Right cardiac atrium (tissue), 5 donors: ENCODE measurements at places on chromosomes 7 and 10.

DNA sequence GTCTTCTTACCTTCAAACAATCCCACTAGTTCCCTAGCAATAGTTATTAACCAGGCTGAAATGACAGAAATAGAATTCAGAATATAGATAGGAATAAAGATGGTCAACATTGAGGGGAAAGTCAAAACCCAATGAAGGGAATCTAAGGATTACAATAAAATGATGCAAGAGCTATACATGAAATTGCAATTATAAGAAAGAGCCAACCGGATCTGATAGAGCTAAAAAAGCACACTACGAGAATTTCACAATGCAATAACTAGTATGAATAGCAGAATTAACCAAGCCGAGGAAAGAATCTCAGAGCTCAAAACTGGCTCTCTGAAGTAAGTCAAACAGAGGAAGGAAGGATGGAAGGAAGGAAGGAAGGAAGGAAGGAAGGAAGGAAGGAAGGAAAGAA lies 288.7 kb upstream of the KCND2 start:
- no peak for DNase-seq

DNA sequence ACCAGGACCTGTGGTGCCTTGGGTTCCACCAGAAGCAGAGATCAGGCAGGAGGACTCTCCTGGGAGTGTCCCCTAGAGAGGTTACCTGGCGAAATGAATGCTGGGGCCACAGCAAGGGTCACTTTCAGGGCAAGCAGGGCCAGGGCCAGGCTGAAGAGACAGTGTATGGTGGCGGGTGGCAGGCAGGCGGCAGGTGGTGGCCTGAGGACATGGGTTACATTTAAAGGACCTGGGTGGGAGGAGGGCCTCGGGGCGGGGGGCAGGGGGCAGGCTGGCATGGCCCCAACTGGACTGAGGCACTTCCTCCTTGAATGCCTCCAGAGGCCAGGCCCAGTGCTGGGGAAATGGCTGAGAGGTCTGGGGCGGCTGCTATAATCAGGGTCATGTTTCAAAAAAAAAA lies 14.7 kb upstream of the TBRG4 start:
- no peak for DNase-seq

DNA sequence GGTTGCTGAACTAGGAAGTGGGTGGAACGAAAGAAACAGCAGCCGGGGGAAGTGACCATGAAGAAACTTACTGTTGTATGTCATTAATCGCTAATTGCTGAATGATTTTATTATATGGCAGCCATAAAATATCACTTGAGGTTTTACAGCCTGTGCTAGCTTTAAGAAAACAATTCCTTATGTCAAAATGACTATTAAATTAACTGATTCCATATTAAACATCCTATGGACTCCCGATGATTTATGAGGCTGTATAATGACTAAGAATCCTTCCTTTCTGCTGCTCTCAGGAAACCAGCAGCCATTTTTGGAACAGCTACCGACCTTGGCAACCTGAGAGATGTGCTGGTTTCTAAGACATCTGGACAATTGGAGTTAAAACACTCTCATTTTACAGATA lies 421.9 kb downstream of the SORCS3 start:
- no peak for DNase-seq

DNA sequence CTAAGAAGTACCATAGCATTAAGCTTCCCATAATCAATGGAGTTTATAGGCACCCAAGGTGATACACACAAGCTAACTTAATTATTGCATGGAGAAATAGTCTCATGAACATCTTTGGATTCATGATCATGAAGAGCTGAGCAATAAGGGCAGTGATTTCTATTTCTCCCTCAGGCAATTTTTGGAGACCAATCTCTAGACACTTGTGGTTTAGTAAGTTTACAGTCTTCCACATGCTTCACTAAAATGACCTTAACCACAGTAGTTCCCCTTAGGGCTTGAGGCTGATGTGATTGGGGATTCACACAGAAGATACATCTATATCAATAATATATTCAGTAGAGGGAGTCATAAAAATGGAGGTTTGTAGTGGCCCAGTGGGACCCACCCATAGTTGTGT lies 241.2 kb downstream of the CCDC7 start:
- no peak for DNase-seq

DNA sequence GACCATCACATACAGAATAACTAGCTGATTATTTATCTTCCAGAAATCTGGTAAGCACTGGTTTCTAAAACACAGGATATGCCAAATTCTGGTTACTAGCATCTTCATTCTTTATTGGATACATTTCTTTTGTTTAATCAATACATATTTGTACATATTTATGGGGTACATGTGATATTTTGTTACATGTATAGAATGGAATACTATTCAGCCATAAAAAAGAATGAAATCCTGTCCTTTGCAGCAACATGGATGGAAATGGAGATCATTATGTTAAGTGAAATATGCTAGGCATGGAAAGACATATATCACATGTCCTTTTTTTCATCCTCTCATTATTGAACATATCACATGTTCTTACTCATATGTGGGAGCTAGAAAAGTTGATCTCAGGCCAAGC lies 32.7 kb upstream of the PURB start:
- DNase-seq: no peak
